ENCODE measurements at places on chromosomes 12 and 14.

GRCh38 chr12:68631227-68631626 lies 20.5 kb downstream of the RAP1B start:
- no peak for DNase-seq

DNA sequence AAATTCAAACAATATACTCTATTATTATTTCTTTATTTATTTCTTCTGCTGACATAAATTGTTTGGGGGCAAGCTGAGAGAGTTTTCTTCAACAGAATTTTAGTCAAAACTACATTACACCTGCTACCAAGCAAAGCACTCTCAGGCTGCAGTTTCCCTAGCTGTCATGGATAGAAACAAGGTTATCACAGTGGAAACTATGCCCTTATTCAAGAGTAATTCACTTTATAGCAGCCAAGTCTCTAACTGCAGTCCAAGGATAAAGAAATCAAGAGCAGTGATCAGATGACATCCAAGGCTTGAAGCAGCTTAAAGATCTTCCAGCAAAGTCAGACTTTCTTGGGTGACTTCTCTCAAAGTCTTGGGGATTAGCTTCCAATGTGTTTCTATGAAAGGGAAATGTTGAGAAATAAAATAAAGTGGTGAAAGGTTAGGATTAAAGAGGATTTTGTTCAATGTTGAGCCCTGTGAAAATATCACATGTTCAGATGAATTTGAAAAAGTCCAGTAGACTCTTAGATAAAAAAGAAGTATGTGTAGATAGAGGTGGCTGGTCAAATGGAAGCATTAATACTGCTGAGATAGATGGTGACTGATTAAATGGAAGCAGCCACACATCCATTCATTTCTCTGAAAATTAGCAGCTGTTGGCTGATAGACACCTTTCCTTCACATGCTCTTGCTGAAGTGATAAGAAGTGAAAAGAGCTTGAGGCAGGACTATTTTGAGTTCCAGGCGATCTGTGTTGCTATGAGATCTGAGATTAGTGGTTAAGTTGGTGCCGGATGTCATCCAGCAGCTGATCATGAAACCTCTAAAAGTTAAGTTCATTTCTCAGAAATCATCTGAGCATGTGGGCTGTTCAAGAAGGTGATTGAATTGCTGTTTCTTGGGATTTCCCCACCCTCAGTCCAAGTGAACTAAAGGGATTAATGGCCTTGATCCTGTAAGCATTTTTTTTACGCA lies 257.8 kb upstream of the BTG1 start:
- DNase-seq: no peak

DNA sequence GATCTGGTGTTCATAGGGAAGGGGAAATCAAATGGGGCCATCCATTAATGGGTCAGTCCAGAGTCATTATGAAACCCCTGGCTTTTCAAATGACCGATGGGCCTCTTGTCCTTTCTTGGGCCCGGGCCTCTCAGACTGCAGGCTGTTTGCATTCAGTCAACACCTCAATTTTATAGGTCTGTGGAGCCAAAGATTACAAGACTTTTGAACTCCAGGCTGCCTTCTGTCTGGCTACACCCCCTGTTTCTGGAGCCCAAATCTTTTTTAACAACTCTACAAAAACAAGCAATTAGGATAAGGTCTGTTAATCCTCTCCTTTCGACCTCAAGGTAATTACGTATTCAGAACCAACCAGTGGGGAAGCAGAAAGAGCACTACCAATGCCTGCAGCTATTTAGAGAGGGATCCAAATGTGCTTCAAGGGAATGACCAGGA lies 35.6 kb downstream of the DUSP6 start:
- no peak for DNase-seq

GRCh38 chr12:121582583-121583333 lies 1.9 kb upstream of the KDM2B start:
- no peak for DNase-seq

GRCh38 chr12:114392909-114393308 lies 13.0 kb downstream of the TBX5 start:
- DNase-seq: no peak

- DNase-seq: no peak
Measured at GRCh38 chr14:98912655-98913054, 359.3 kb downstream of the BCL11B start.

DNA sequence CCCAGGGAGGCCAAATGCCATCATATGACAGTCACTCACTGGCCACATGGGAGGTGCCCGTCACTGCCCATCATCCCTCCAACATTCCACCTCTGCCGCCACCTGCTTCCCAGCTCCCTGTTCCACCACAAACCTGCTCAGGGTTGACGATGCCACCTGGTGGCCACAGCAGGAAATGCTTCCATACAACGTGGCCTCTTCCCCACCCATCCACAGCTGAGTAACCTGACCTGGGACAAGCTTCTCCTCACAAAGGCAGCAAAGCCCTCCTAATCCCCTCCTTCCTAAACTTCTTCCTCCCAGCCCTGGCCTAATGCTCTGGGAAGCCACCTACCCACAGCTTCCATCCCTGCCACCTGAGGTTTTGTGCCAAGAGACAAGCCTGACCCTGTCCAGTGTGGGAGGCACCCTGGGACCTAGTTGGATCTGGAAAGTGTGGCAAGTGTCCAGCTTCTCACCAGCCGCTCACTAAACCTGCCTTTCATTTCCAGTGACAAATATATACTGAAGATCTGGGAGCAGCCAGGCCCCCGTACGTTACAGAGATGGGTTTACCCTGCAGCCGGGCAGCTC lies 4.3 kb downstream of the DEGS2 start:
- no peak for DNase-seq

DNA sequence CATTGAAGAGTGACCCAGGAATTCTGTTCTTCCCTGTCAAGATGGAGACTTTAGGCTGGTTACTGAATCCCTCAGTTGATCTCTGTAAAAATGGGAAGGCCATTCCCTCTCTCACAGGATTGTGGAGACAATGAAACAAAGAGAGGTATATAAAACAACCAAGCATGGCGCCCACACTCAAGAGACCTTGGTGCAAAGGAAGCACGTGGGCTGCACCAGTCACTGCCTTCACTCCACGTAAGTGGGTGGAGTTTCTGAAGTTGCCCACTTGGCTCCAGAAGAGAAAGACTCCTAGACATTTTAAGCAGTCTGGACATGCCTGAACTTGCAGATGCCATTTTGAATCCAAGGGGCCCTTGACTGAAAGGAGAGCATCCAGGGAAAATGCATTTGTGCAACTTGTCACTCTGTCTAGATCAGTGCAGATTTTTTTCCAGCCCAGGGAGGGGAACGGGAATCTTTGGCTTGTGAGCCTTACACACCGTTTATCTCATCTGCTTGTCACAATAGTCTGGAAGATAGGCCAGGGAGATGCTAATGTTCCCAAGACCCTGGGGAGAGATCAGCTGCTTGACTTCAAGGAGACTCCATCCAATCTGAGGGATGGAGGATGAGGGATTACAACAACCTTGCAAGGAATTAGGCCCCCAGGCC lies 96.9 kb upstream of the TBX3 start:
- no peak for DNase-seq

DNA sequence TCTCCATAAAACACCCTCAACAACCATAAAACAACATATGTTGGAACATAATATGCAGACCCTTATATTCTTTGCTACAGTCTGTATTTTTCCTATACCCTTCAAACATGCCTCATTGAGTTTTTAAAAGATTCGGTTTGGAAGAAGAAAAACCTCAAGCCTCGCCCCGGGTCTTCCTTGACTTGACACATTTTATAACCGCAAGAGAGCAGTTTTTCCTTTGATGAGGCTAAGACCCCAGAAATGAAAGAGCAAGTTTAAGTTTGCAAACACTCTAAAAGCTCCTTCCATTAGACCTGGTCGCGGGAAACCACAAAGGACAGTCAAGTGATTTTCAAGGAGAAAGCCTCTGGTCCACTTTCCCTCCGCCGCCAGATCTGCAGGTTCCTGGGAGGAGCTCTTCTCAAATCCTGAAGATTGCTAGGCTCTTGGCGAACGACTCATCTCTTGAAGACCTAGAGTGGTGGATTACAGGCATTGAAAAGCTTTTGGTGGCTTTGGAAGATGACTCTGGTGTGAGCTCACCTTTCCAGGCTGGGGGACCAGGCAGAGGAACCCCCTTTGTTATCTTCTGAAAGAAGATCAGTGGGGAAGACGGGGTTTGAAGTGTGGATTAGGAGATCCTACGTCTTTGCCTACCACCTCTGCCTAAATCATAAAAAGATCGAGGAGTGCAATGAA lies at the start of gene ASCL4:
ASCL4 (plus strand) TSS at position 356 of the 681 bp plus-strand sequence. CDS start 515 bp downstream, outside the sequence.
- DNase-seq: no peak

- no peak for DNase-seq
Measured at GRCh38 chr14:38291681-38292467, 36.0 kb upstream of the CLEC14A start.

- no peak for DNase-seq
Measured at GRCh38 chr12:27530157-27530922, 6.3 kb downstream of the PPFIBP1 start.

- DNase-seq: no peak
Measured at GRCh38 chr14:63596998-63597658, 44.5 kb downstream of the WDR89 start.

DNA sequence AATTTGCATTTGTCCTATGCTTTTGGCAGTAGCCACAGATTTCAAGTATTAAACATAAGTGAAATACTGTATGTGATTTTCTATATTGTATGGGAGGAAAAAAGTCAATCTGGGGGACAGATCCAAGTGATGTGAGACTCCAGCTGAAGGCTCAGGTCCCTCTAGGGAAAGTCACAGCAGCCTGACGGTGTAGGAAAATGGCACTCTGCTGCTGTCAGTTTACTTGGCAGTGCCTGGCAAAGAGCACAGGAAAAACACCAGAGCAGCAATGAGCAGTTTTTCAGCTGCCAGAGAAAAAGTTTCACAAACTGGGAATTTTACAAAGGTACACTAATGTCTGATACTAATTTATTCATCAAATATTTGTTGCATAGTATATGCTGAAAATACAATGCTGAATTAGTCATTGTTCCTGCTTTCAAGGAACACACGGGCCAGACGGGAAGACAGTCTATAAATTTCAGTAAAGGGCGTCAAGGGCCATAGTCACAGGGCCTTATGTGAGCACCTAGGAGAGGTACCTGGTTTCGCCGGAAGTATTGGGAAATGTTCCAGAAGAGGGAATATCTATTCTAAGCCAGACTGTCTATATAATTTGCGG lies 66.2 kb upstream of the SLC38A2 start:
- DNase-seq: no peak

DNA sequence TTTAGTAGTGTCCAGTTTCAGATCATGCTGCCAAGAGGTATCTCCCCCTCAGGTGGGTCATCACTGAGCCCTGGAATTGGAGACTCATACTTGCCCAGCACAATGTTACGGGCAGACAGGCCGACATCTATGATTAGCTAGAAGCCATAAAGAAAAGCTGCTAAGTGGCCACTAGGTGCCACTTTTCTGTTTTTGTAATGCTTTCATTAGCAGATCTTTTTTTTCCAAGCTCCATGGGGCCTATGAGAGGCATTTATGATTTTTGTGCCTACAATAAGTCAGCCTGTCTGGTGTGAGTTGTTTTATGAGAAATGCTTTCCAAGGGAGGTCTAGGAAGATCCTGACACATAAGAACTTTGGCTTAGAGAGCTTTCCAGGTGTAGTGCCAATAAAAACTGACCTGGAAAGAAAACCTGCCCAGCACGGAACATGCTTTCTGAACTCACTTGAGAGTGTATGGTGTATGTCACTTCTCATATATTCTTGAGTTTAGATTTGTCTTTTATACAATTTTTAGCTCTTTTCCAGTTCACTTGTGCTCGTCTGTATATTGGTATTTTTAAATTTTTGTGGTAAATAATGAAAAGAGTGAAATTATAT lies 21.8 kb upstream of the SMCO2 start:
- DNase-seq: no peak

GRCh38 chr12:68620519-68621471 lies 10.1 kb downstream of the RAP1B start:
- DNase-seq: no peak

DNA sequence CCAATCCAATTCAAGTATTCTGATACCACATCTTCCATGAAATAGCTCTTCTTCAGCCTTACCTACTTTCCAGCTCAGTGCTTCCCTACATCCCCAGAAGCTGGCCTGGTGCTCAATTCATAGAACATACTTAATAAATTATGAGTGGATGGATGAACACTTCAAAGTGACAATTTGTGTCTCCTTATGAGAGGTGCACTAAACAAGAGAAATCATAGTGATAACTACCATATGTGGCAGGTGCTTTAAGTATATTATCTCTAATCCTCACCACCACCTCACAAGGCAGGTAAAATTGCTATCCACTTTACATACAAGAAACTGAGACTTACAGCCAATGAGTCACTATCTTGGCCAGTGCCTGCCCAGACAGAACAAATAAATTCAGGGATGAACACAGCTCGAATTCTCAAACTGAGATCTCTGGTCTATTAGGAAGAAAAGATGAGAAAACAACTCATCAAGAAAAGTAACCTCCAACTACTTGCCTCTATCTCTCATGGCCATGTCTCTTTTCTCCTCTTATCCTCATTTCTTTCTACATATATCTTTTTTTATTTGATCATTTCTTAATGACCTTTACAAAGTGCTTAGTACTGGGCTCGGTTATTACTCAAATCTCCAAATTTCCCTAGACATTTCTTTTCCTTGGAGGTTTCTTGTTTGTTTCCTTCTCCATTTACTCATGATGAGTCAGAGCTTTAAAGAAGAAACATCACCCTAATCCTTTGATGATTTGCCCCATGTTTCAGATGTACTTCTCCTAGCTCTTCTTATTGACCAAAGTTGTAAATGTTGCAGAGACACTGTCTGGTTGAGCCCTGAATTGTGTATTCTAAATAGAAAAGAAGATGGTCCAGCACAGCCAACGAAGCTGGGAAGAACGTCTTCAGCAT lies 161.5 kb downstream of the RPS29 start:
- DNase-seq: no peak

DNA sequence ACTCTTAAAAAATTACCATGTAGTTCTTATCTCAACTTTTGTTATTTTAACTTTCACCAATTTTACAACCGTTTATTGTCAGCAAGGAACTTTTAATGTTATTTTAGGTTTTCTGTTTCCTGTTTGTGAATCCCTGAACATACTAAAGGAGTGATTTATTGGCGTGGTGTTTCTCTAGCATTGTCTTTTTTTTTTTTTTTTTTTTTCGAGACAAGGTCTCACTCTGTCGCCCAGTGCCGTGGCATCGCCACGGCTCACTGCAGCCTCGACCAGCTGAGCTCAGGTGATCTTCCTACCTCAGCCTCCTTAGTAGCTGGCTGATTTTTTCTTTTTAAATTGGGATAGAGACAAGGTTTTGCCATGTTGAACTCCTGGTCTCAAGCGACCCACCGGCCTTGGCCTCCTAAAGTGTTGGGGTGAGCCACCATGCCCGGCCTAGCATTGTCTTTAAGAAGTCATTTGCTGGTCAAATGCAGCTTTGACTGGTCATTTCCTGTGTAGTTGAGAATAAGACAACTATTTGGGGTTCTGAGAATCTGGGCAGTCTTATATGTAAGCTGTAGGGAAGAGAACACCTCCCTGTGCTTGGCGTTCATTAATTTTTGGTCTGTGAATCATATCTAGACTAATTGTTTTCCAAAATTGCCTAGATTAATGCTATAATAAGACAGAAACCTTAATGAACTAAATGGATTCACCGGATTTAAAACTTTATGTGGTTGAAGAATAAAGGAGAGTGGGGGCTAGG lies 2.1 kb downstream of the WASHC4 start:
- DNase-seq: no peak

All from stimulated activated CD4-positive, alpha-beta T cell treated with anti-CD3 and anti-CD28 coated beads, Interleukin-1b, Interleukin-23, amount 100 ng/mL, for 1 hour (primary cell).